Neural progenitor cell (in vitro differentiated cells): ENCODE measurements at places on chromosomes 2 and 18.

GRCh38 chr2:119958670-119959268 is 54.1 kb upstream of the EPB41L5 start:
- H3K36me3 ChIP-seq = peaks cover 38% of the 10 kb centered on the region
- DNase-seq = no peak
- H3K4me3 ChIP-seq = no peak overlapping the region
- no peaks in the 10 kb centered on the region for H3K27me3 ChIP-seq

GRCh38 chr2:7070483-7070882 is 153.3 kb downstream of the RNF144A start:
- H3K4me3 ChIP-seq = no peak overlapping the region
- H3K27ac ChIP-seq = no peak overlapping the region
- no peaks in the 10 kb centered on the region for H3K4me1 ChIP-seq
- DNase-seq = no peak
- no peaks in the 10 kb centered on the region for H3K27me3 ChIP-seq

DNA sequence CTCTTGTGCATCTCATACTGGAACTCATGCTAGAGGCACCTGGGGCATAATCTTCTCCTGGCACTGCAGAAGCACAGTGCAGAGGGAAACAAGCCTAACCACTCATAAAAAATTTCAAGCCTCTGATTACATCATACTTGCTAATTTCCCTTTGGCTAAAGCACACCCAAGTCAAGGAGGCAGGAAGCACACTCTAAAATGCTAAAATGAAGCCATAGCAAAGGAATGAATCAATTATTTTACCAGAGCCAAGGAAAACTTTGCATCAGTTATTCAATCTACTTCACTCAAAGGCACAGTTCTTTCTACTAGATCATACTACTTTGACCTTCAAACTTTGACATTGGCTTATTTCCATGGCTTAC is 79.6 kb upstream of the SPOPL start:
- no peak for DNase-seq
- no peak overlapping the region for H3K4me3 ChIP-seq
- H3K36me3 ChIP-seq = no peaks in the 10 kb centered on the region
- H3K27me3 ChIP-seq = no peaks in the 10 kb centered on the region
- H3K27ac ChIP-seq = no peak overlapping the region
- H3K4me1 ChIP-seq = no peaks in the 10 kb centered on the region

GRCh38 chr2:86082756-86083155 is 22.9 kb downstream of the POLR1A start:
- H3K36me3 ChIP-seq = peaks cover 10% of the 10 kb centered on the region
- no peak overlapping the region for H3K27ac ChIP-seq
- DNase-seq = no peak

GRCh38 chr2:152395103-152395502 is 60.1 kb downstream of the FMNL2 start:
- no peak for DNase-seq
- no peak overlapping the region for H3K27ac ChIP-seq
- H3K27me3 ChIP-seq = no peaks in the 10 kb centered on the region
- no peaks in the 10 kb centered on the region for H3K36me3 ChIP-seq
